ENCODE measurements at places on chromosomes 16 and 17. TPM values are rescaled to one million over a fixed set of nuclear protein-coding genes. Genes with fewer than 3 reads are reported as not detected.

Gene PIRT
- total RNA-seq, result not detected

Gene ADORA2B
- total RNA-seq, result 0.55 TPM

Gene FSCN2
- total RNA-seq, result 0.39 TPM

Gene PRSS21
- total RNA-seq, result not detected

Gene CFAP97D1
- total RNA-seq, result not detected

Gene TLCD1
- total RNA-seq, result 3.4 TPM

Gene SPNS3
- not detected for total RNA-seq

Gene G6PC1
- not detected for total RNA-seq

Gene CDK5R1
- total RNA-seq, result 1.8 TPM

Gene KRT27
- total RNA-seq, result not detected

Gene LYZL6
- total RNA-seq, result not detected

Gene GRAPL
- total RNA-seq, result 5.4 TPM

Gene SHISA6
- total RNA-seq, result 1.2 TPM

Gene OR1F1
- not detected for total RNA-seq

Gene GJD3
- 0.77 TPM for total RNA-seq

Gene MYH13
- total RNA-seq, result not detected

Gene PABPN1L
- not detected for total RNA-seq

Gene ZNF286A
- 9.4 TPM for total RNA-seq

Gene MYH2
- total RNA-seq, result not detected

Gene CLDN6
- not detected for total RNA-seq

Gene PITPNM3
- total RNA-seq, result 1.1 TPM

Gene GPR139
- total RNA-seq, result not detected

Gene GLTPD2
- total RNA-seq, result not detected

Gene CDYL2
- total RNA-seq, result 24.0 TPM

Gene CTRB2
- total RNA-seq, result 4.1 TPM

Gene CARD14
- total RNA-seq, result not detected

Gene NTN3
- total RNA-seq, result not detected
